Activated T-helper 17 cell treated with anti-CD3 and anti-CD28 coated beads, Interleukin-2, amount 50 U/mL, for 72 hours (primary cell): ENCODE measurements at places on chromosomes 1 and 21.

DNA sequence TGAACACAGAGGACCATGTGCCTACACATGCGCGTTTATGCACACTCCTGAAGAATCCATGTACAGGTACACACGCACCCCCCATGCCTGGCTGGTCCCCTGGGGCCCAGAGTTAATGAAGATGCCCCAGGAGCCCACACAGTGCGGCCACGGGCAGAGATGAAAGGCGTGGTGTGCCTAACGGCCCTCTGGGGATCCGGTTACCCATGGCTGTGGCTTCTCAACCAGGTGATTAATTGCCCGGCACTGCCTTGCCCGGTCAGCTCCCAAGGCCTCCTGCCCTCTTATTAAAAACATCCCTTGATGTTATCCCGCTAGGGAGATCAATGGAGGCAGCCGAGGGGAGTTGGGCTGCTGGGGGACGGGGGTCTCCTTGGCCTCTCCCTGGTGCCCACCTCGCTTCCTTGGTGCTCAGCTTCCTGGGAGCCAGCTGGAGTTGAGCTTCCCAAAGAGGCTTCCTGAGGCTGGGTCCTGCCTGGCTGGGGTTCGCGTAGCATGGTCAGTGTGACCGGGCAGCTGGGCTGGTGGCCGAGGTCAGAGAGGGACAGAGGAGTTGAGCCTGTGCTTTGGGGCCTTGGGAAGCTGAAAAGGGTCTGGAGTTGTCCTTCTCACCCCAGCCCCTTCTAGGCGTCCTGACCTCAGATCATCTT, 75.0 kb upstream of the WNT4 start:
- ATAC-seq = no peak

GRCh38 chr1:169529068-169529642, 43.4 kb upstream of the SLC19A2 start:
- ATAC-seq = no peak

DNA sequence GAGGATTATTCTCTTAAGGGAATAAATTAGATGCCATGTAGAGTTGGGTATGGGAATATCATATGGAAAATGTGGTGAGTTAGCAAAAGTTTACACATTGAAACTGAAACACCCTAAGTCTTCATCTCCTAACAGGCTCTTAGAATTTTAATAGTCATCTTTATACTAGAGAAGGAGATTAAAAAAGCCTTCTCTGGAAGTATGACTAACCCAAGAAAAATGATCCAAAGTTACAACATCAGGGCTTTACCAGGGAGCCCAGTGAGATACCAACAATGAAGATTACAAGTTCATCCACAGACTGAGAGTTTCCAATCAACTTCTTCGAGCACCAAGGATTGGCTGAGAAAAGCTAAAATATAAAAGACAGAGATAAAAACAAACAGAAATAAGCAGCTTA, 70.0 kb upstream of the KIAA0040 start:
- no peak for ATAC-seq

DNA sequence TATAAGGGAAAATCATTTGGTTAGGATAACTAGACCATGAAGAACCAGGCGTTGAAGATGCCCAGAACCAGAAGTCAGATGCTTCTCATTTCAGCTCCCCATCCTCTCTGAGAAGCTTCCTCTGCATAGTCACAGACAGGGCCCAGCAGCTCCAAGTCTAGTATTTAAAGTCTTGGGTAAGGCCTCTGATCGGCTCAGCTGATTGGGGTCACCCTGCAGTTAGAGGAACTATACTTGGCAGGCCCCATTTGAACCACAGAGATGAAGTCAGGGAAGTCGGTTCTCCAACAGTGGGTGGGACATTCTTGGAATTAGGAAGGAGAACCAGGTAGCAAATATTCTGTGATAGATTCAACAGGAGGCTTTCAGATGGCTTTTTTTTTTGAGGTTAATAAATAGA, 48.3 kb downstream of the SLC22A15 start:
- no peak for ATAC-seq

GRCh38 chr1:98677288-98677687, 15.8 kb downstream of the SNX7 start:
- ATAC-seq = no peak

GRCh38 chr1:6365047-6365446, 28.5 kb downstream of the ACOT7 start:
- ATAC-seq = peak; percentile 82

- ATAC-seq = no peak
Measured at GRCh38 chr21:42157606-42158310, 61.2 kb upstream of the ABCG1 start.
